ENCODE measurements at places on chromosomes 4 and X.

DNA sequence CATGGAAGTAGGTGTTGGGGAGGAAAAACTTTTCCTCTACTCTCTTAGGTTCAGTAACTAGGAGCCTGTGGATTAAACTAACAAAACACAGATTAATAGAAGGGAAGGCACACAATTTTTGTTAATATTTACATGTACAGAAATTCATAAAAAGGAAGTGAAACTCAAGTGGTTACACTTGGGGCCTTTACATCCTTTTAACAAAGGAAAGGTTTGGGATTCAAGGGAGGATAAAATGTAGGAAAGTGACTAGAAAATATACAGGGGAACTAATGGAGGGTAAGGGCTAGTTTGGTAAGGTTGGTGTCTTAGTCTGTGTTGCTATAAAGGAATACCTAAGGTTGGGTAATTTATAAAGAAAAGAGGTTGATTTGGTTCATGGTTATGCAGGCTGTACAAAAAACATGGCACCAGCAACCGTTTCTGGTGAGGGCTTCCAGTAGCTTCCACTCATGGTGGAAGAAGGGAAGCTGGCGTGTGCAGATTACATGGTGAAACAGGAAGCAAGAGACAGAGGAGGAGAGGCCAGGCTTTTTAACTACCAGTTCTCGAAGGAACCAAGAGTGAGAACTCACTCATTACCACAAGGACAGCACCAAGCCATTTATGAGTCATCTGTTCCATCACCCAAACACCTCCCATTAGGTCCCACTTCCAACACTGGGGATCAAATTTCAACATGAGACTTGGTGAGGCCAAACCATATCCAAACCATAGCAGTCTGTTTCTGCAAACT lies 124.4 kb downstream of the CHRDL1 start:
- DNase-seq: no peak

DNA sequence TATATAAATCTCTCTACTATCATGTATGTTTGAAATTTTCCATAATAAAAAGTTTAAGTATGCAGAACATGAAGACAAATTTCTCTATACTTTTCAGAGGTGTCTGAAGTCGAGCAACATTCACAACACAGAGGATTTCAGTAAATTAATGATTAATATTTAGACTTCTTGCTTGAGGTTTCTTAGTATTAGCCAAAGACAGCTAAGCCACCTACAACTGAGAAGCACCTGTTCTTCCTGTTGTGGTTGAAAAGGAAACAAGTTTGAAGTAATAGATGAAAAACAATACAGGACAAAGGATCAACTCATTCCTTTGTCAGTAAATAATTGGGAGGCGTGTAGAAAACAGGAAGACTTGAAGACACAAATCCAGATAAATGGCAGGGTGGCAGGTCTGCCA lies 21.1 kb downstream of the SCML1 start:
- DNase-seq: no peak

DNA sequence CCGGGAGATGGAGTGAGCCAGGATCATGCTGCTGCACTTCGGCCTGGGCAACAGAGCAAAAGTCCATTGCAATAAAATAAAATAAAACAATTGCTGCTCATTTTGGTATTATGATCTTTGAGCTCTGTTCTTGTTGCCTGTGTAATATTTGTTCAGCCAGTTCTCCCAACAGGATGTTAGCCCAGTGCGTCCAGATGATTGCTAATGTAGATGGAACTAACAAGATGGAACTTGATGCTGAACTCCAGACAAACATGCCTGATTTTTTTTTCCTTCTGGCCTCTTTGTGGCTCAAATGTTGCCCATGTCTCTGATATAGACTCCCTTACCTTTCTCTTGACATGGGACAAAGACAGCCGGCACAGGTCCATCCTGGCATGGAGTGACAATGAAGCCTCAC lies 15.8 kb downstream of the SSX5 start:
- DNase-seq: no peak

GRCh38 chr4:140851032-140851636 lies 94.9 kb upstream of the TBC1D9 start:
- no peak for DNase-seq

DNA sequence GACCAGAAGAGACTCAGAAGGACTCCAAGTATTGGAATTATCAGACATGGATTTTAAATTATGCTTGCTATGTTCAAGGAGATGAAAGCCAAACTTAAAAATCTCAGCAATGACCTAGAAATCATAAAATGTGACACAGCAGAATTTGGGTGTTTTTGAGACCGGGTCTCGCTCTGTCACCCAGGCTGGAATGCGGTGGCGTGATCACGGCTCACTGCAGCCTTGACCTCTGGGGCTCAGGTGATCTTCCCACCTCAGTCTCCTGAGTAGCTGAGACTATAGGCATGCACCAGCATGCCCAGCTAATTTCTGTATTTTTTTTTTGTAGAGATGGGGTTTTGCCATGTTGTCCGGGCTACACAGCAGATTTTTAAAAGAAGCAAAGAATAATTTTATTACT lies 12.7 kb downstream of the TAB3 start:
- no peak for DNase-seq

DNA sequence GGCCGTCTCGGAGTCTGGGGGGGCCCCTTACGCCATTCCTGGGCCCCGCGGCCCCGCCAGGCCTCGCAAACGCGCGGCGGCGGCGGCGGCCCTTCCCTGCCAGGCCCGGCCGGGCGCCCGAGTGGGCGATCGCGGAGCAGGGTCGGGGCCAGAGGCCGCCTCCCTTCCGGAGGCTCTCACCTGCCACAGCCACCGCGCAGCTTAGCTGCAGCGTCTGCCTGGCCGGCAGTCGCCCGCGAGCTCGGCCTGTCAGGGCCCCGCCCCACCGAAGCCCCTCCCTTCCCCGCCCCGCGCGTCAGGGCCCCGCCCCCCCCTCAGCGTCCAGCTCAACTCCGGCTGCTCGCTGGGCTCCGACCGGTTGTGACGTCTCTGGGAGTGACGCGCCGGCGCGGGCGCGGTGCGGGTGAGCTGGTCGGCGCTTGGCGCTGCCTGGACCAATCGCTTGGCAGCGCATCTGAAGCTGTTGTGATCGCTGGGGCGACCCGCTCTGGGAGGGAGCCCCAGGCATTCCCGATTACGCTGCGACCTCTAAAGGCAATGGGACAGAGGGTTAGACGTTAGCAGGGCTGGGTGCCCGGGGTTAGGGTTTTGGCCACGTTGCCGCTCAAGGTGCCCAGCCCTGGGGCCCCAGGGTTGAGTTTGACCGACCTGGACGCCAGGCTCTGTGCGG lies at the start of gene SLC10A3:
Gene SLC10A3 (minus strand): TSS at position 216 of the 670 bp plus-strand sequence. CDS start 1,689 bp downstream, outside the sequence.
- peak; percentile 60 for DNase-seq

- no peak for DNase-seq
Observed at GRCh38 chr4:99572527-99573240, 1.9 kb upstream of the MTTP start.

- DNase-seq: no peak
Observed at GRCh38 chr4:101282076-101282844, 65.1 kb downstream of the PPP3CA start.

Data from stimulated activated CD8-positive, alpha-beta memory T cell treated with anti-CD3 and anti-CD28 coated beads, Interleukin-4, amount 100 ng/mL, for 4 hours (primary cell).